ENCODE measurements at places on chromosomes 6 and 20.
A peak's percentile ranks its signal among the peaks of the same experiment; 100 is the strongest.

- no peak for DNase-seq
Measured at GRCh38 chr20:44552050-44552449, 30.2 kb upstream of the SERINC3 start.

- DNase-seq, result no peak
Measured at GRCh38 chr6:35011096-35012041, 122.3 kb downstream of the ANKS1A start.

DNA sequence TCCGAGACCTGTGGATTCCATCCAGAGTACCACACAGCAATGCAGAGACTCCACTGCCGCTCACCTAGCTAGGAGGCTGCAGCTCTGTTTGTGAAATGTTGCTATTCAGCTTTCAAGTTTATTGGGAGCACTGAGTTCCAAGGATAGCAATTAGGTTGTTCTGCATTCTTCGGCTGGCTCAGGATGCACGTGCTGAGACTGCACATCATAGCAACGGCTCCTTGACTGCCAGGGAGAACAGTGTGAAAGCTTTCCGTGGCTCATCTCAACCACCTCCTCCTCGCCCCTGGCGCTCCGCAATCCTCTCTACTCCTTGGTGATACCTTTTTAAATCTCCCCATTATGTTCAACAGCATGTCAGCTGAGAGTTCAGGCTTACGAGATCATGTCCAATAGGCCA, 116.6 kb downstream of the TSHZ2 start:
- DNase-seq, result no peak

DNA sequence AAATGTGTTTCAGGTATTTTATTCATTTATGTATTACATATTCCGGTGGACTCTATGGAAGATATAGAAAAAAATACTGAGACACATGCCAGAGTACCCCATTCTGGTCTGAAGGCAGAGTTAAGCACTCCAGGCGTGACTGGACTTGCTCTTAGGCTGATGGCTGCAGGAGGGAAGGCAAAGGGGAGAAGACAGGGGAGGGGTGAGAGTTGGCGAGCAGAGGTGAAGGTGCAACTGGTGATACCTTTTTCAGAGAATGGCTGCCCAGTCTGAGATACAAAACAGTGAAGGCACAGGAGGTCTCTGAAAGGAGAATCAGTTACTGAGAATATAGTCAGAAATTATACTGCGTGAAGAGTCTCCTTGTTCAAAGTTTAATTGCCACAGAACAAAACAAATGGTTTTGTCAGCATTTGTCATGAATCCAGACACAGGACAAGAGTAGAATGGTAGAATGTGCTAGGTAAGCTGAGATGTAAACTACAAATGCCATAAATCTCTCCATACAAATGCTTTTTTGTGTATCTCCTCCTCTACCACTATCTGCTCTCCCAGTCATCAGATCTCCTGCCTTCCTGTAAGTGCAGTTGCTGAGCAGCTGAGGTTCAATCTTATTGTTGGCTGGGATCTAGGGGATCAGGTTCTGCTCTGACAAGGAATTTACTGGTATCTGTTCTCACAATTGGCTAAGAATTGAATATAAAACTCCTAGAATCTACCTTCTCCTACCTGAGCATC, 104.2 kb upstream of the DST start:
- no peak for DNase-seq

GRCh38 chr20:40891351-40891750, 137.3 kb upstream of the TOP1 start:
- DNase-seq, result no peak

DNA sequence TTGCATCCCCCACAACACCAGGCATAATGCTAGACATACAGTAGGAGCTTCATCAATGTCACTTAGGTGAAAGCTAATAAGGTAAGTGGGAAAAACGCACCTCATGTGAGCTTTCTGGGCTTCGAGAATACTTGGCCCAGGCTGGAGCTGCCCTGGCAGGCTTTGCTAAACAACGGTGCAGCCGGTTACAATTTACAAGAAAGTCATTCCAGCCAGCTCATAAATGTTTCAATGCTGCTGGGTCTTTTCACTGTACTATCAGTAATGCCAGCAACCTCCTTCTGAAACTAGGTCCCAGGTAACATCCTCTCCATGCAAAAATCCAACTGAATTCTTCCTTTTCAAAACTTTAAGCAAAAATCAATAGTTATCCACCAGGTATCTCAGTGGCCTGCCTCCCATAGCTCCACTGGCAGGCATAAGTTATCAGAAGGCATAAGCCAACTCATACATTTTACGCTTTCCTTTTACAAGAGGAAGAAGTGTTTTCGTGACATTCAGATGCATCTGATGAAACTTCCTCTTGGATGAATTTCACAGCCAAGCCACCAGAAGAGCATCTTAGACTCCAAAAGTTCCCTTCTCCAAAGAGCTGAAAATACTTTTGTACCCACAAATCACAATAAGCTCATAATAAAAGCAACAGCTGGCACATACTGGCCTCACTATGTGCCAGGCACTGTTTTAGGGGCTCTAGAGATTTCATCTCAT, 56.3 kb downstream of the RTN4IP1 start:
- no peak for DNase-seq

GRCh38 chr6:129605967-129606366, 104.0 kb downstream of the ARHGAP18 start:
- DNase-seq, result no peak

GRCh38 chr20:16145919-16146318, 427.3 kb downstream of the KIF16B start:
- DNase-seq, result no peak

DNA sequence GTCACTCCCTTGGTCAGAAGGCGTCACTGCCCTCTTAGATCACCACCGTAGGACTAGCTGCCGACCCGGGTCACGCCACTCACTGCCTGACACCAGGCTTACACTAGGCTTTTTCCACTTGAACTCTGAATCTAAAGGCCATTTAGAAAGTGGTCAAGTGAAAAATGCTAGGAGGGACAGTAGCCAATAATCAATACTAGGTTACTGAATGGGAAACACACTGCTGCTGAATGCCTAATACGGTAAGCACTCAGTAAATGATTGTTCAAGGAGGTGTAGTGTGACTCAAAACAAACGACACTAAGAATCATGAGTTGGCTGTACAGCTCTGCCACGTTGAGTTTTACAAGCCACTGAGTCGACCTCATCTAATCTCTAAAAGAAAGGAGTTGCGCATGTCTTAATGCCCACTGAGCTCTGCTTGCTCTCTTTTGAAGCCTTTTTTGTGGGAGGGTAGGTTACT, 760 bp upstream of the IBTK start:
- DNase-seq, result peak; percentile 38

- DNase-seq, result no peak
Measured at GRCh38 chr6:66149132-66149531, 442.1 kb upstream of the EYS start.

Data from EL (cell line).